Esophagus muscularis mucosa (tissue), 4 donors: ENCODE measurements at places on chromosomes 3 and 15. TPM values are rescaled to one million over a fixed set of nuclear protein-coding genes. Genes with fewer than 3 reads are reported as not detected.

- no peak for DNase-seq
These were observed 74.9 kb downstream of the DAPK2 start for GRCh38 chr15:63971427-63971805.

- DNase-seq = no peak
These were observed 547.1 kb downstream of the FHIT start for GRCh38 chr3:60703956-60704736.

DNA sequence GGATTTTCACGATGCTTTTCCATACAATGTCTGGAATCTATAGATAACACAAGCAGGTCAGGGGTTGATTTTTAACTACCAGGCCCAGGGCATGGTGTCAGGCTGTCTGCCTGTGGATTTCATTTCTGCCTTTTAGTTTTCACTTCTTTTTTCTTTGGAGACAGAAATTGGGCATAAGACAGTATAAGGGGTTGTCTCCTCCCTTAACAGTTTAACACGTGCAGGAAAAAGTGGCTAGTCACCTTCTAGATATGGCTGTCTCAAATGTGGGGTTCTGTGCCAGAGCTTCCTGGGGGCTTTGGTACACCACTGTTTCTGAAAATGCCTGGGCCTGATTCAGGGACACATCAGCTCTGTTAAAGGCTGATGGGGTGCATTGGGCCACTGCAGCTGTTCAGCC, 7.4 kb upstream of the ZNF589 start:
- no peak for DNase-seq

DNA sequence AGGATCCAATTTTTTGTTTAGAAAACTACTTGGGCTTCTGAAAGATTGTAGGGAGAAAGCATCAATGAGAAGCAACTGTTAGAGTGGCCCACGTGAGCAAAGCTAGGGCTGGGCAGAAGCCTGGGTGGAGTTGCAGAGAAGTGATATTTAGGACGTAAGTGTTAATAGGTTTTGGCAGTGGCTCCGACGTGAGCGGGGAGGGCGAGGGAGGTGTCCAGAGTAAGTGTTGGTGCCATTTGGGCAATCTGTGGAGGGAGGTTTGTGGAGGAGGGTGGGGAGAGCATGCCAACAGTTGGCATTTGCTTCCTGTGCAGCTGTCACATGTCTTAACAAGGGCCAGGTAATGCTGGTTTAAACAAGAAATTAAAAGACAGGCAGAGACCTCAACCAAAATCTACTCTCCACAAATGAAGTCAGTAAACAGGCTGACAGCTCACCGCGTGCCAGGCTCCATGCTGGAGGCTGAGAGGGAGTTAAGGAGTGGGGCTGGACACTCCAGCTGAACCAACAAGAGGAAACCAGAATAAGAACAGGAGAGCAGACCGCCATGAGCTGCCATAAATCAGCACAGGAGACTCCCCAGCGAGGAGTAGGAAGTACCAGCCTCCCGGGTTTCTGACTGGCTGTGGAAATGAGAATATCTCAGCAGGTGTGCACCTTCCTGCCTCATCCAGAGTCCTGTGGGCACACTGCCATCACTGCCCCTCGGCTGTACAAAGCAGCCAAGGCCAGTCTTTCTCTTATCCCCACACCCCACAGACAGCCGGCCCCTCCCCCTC, 232.6 kb downstream of the ABHD5 start:
- peak; percentile 85 for DNase-seq

- DNase-seq = peak; percentile 34
These were observed 82.4 kb downstream of the RTP4 start for GRCh38 chr3:187450431-187451190.

DNA sequence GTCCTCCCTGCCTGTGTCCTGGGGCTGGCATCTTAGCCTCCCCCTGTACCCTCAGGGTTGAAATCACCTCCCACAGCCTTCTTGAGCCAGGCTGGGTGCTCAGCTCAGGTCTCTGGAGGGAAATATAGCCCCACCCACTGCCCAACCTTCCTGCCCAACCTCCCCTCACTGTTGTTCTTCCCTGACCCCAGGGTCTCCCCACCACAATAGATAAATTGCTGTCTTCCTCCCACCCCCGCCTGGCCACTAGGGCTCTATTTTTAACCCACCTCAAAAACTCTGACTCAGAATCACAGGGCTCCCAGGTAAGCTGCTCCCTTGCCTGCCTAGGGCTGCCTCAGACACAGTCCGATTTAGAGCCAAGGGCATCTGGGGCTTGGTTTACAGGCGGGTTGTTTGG, 15.0 kb downstream of the HCN4 start:
- no peak for DNase-seq

GRCh38 chr15:87939848-87940457, 316.6 kb downstream of the NTRK3 start:
- DNase-seq = no peak

GRCh38 chr3:156418428-156418827, 136.5 kb downstream of the SSR3 start:
- no peak for DNase-seq

DNA sequence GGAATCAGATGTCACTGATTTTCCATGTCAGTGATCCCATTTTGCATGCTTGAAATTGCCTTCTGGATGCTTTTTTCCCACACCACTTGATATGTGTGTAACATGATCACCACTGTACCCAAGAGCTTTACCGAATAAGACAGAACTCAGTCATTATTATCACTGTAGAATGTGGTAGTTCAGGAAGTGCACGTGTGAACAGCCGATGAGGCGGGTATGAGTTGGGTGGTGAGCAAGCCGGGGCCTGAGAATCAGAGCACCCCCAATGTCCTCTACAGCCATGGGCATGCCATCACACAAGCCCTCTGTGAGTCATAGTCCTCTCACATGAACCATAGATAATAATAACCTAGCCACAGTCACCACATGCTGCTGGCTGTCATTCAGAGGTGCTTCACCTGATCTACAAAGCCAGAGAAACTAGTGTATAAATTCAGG, 470.8 kb downstream of the SOX2 start:
- no peak for DNase-seq

DNA sequence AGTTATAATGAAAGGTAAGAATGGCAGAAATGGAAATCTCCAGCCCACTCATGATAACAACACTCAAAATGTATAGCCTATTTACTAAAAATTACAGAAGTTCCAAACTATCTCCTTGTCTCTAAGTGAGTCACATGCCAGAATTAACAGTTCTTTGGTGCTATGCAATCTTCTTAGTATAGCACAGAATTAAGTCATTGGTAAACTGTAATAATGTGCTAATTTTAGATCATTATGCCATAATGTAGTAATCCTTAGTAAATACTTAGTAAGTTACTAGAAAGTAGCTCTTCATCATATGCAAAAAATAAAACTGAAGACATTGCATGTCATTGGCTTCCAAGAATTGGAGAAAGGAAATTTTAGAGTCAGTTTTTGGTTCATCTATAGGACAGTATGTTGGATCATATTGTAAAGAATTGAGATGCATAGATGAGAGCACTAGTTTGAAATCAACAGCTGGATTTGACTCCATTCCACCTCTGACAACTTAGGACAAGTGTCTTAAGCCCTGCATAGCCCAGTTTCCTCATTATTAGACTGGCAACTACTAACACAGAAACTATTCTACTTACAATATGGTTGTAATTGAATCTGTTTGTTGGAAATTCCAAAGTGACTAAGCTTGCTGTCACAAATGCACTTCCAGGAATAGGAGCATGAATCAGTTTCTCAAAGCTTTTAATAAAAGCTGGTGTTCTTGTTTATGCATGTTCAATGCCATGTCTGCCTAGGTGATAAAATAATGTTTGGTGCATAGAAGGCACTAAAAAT, 40.1 kb upstream of the CD47 start:
- DNase-seq = no peak

GRCh38 chr15:40150163-40150925, 10.5 kb upstream of the BUB1B start:
- DNase-seq = peak; percentile 90

DNA sequence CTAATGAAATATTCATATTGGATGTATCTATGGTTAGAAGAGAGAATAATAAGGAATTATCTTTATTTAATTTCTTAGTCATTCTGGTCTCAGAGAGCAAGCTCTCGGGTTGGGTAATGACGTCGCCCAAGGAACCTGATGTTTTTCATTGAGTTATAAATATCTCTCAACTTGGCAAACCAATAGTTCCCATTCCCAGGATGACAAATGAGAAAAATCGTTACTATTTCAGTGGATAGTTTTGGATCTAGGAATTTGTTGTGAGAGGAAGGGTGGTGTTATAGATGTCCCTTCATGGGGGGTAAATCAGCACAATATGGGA, 162.9 kb upstream of the NR2E3 start:
- peak; percentile 91 for DNase-seq

GRCh38 chr3:150079029-150079739, 108.5 kb upstream of the PFN2 start:
- peak; percentile 88 for DNase-seq

- no peak for DNase-seq
These were observed 248.8 kb downstream of the NSUN3 start for GRCh38 chr3:94311651-94312050.

DNA sequence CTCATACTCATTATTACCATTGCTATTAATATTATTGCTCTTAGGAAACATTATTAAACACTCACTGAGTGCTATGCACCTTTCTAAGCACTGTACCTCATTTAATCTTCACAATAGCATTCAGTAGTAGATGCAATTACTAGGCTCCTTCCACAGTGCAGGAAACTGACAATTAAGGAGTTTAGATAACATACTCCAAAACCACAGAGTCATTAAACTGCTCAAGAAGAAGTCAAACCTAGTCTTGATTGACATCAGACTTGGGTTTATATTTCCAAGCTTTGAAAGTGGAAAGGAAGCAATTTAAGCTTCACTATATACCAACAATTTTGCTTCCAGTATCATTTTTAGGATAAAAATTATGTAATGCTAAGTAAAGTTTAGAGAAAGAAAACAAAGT, 490.1 kb upstream of the ARRDC4 start:
- DNase-seq = no peak

DNA sequence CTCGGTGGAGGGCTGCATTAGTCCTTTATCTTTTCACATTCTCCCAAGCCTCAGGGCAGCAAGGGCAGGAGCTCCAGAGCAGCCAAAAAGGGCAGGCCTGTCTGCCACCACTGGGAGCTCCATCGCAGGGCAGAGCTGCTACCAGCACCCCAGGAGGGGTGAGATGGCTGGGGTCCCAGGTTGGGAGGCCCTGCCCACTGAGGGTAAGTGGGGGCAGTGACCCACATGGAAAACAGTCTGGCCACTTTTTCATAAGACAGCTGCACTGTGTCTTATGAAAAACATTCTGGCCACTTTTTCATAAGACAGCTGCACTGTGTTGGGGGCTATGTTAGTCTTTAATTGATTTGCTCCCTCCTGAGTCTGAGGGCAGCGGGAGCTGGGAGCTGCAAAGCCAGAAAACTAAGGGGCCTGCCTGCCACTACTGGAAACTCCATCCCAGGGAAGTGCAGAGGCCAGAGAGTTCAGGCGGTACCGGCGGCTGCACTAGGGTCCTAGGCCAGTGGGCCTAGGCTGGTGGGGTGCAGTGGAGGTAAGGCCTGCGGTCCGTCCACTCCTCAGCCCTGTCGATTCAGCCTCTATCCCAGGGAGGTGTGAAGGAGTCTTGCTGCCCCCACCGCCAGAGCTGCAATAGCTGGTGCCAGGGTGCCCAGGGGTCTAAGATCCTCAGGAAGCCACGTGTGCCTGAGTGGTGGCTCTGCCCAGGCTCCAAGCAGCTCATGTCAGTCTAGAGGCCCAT, 45.4 kb downstream of the TMCO5A start:
- no peak for DNase-seq

DNA sequence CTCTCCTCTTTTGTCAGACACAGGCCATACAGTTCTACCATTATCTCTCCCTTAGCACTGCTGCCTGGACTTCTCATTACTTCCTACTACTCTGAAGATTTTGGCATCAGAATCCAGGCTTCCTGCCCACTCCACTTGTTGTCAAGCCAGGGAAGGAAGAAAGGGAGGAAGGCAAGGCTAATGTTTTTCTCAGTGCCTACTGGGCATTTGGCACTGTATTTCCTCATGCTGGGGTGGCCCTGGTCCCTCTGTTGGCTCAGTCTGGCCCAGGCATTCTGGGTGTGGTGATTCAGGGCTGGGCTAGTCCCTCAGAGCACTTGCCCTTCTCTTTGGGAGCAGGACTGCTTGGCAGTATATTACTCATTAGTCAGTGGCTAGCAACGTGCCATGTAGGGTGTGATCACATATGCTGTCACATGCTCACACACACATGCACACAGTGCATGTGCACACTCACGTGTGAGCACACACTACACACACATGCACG, 52.9 kb downstream of the BSN start:
- no peak for DNase-seq

DNA sequence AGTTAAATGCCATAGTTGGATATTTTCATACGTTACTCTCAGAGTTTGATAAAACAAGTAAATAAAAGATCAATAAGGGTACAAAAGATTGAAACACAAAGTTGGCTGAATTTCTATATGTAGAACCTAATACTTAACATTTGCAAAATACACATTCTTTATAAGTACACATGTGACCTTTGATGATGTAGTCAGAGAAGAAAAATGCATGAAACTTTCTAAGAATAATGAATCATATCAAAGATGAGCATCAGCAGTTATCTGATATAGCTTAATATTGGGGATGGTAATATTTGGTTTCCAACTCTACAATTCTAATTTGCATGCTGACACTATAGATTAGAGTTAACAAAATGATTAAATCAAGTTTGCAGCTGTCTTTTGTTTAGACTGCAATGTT, 188.0 kb upstream of the TGFBR2 start:
- DNase-seq = no peak

DNA sequence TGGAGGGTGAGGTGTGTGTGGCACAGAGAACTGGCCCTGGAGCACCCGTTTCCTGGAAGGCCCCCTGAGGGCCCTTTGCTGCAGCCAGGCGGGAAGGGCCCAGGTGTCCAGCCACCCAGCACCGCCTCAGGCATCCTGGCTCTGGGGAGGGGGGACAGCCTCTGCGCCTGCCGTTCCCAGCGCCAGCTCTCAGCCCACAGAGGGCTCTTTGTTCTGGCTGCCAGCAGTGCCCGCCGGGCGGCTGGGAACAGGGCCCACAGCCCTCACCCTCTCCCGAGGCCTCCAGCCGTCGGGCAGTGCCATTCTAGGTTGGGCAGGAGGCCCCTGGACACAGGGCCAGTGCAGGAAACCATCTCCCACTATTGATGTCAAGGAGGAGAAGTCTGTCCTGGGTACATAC, 8.3 kb downstream of the SLC38A3 start:
- DNase-seq = no peak

GRCh38 chr15:92499731-92500530, 106.2 kb downstream of the ST8SIA2 start:
- DNase-seq = no peak

MUC20 gene
- total RNA-seq = 6.8 TPM

CCR2 gene
- total RNA-seq = 0.46 TPM

CD86 gene
- 7.5 TPM for total RNA-seq

SMCO1 gene
- total RNA-seq = not detected

CHRM5 gene
- total RNA-seq = not detected

SST gene
- not detected for total RNA-seq

DLEC1 gene
- 0.33 TPM for total RNA-seq

GCNT3 gene
- total RNA-seq = 0.69 TPM

BMF gene
- total RNA-seq = 7.6 TPM

ALPK3 gene
- total RNA-seq = 16.1 TPM

TIMP4 gene
- 26.7 TPM for total RNA-seq

B3GALNT1 gene
- 6.2 TPM for total RNA-seq

PTX3 gene
- 4.8 TPM for total RNA-seq

SERPINI2 gene
- not detected for total RNA-seq

LMOD3 gene
- total RNA-seq = 1.7 TPM

KBTBD13 gene
- total RNA-seq = not detected

ZNF80 gene
- total RNA-seq = not detected
